ENCODE measurements at places on chromosomes 6 and 20.

- DNase-seq = no peak
Observed at GRCh38 chr6:44333273-44333919, 9.1 kb upstream of the SPATS1 start.

GRCh38 chr20:9485614-9486340, 28.6 kb upstream of the LAMP5 start:
- no peak for DNase-seq

GRCh38 chr6:121794630-121795029, 359.2 kb downstream of the GJA1 start:
- DNase-seq = no peak

GRCh38 chr6:109372130-109372529, 10.1 kb downstream of the CD164 start:
- DNase-seq = no peak

DNA sequence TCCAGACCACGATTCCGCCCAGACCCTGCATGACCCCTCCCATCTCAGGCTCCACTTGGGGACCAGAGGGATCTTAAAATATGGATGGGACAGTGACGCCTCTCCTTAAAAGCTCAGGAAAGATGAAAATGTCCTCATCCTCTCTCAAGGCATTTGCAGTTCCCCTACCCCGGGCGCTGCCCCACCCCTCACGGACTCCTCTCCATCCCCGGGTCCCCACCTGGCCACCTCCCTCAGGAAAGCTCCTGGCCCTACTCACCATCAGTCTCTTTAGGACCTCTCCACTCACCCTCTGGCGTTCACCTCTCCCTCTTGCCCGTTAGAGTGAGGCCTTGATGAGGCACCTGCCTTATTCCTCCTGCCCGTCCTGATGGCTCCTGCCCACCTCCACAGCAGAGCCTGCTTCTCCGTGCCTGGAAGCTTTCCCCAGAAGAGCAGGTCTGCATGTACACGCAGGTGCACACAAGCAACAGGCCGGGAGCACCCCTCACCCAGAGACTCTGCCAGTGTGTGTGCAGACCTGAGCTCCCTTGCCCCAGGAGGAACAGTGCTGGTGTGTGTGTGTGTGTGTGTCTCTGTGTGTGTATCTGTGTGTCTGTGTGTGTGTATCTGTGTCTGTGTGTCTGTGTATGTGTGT, 105.6 kb upstream of the NXT1 start:
- no peak for DNase-seq

- no peak for DNase-seq
Observed at GRCh38 chr6:306641-307061, 14.4 kb downstream of the DUSP22 start.

- DNase-seq = no peak
Observed at GRCh38 chr20:38987777-38988176, 25.6 kb downstream of the DHX35 start.

DNA sequence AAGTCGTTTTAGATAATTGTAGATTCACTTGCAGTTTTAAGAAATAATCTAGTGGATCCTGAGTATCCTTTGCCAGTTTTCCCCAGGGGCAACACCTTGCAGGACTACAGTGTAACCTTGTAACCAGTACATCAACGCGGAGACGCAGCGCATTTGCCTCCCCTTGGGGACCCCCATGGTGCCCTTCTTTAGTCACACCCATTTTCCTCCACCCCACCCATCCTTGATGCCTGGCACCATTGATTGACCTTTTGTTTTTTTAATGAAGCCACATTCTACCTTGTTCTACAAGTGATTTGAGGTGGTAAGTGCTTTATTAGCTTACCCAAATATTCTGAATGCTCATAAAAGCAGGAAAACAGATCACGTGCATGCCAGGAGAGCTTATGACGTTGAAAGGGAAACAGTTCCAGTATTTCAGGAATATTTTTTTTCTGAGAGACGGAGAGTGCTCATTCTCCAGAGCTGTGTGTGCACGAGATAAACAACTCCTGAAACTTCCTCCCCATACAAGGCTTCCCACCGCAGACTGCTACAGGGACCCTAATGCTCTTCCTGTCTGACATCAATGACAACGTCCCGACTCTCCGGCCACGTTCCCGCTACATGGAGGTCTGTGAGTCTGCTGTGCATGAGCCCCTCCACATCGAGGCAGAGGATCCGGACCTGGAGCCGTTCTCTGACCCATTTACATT, 35.7 kb downstream of the CDH26 start:
- no peak for DNase-seq

DNA sequence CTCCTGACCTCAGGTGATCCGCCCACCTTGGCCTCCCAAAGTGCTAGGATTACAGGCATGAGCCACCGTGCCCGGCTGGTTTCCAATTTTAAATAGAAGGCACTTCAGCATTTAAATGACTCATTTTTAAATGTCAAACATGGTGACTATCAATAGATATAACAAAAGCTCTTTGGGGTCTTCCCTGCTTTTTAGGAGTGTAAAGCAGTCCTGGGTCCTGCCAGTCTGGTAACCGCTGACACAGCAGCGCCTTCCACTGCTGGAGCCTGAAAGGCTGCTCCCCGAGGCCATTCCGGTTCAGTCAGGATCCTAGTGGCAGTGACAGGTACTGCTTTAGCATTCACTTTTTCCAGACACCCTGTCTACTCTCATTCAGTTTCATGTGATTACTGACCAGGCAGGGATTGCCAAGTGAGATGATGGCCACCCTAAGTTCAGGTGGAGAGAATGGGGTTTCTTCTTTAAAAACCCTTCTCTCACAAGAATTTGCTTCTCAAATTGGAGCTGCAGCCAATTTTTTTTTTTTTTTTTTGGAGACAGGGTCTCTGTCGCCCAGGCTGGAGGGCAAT, 5.1 kb downstream of the DIDO1 start:
- DNase-seq = peak; percentile 72

DNA sequence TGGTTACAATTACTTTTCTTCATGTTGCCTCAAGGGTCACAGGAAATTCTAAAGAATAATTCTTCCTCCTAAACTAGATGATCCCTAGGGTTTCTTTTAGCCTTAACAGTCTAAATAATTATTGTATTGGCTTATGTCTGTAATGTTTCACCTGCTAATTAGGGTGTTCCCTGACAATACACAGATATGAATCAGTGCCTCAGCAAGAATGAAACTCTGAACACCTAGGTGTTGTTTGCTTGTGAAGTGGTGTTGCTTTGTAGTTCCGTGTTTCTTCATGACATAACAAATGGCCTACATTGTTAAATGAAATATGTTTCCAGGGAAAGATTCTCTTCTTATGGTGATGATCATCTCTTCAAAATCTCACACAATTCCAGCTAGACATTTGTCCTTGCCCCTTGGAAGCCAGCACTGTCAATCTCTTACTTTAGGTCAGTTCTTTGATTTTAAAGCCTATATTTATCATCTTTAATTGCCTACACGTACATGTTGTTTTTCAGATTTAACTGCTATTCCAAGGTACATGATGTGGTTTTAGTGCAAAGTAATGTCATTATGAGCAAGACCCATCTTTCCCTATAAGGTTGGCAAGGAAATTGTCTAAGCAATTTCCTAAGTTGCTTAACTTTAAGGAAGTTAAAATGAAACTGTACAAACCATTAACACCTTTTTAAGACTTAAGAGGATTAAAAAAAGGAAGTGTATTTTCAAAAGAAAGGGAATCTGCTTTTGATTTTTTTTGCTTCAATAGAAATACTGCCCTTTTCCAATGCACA, 111.9 kb downstream of the TBC1D7 start:
- DNase-seq = no peak

- no peak for DNase-seq
Observed at GRCh38 chr6:4608361-4609115, 167.7 kb upstream of the CDYL start.

GRCh38 chr6:128347123-128347522, 173.3 kb downstream of the PTPRK start:
- DNase-seq = no peak

DNA sequence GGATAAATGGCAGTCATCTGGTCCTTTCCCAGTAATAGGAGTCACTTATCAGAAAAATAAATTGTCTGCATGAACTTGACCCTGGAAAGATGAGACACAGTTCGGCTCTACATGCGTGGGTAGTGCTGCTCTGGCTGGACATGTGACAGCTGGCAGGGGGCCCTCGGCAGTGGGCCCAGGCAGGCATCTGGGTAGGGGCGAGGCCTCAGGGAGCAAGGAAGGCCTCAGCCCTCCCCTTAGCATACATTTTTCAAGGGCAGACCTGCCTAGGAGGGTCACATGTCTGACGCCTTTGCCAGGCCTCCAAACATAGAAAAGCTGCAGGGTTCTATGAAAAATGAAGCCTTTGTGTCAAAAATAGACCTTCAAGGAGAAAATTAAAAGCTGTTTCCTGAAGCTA, 12.8 kb upstream of the ILRUN start:
- no peak for DNase-seq

DNA sequence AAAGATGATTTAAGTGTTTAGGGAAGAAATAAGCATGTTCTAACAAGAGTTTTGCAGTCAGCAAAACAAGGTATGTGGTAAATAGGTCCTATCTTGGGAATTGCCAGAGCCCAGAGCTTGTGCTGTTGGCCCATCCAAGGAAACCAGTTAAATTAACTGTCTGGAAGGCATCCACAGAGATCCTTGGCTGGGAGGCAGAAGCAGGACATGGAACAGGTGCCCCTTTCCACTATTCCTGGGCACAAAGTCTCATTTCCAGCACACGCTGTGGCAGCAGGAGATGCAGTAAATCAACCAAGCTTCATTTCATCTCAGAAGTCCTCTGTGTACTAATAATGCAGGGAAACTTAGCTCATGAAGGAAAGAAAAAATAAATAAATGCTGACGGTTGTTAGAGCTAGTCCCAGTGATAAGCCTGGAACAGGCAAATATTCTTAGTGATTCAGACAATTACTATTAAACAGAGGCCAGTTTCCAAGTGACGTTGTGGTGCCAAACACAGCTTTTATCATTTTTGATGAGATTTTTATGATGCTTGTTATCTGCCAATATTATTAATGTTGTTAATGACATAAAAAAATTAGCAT, 39.8 kb upstream of the SNAP25 start:
- no peak for DNase-seq

DNA sequence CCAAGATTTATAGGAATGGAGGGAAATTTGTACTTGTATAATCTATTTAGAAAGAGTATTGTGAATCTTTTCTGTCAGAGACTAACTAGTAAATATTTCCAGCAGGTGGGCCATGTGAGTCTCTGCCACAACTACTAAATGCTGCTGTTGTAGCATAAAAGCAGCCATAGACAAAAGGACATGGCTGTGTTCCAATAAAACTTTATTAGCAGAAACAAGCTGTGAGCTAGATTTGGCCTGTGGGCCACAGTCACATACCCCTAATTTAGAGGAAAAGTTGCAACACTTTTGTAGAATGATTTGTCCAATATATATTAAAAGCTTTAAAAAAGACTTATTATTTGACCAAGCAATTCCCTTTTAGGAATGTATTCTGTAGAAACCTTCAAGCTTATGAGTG, 207.2 kb downstream of the LMBRD1 start:
- DNase-seq = no peak

DNA sequence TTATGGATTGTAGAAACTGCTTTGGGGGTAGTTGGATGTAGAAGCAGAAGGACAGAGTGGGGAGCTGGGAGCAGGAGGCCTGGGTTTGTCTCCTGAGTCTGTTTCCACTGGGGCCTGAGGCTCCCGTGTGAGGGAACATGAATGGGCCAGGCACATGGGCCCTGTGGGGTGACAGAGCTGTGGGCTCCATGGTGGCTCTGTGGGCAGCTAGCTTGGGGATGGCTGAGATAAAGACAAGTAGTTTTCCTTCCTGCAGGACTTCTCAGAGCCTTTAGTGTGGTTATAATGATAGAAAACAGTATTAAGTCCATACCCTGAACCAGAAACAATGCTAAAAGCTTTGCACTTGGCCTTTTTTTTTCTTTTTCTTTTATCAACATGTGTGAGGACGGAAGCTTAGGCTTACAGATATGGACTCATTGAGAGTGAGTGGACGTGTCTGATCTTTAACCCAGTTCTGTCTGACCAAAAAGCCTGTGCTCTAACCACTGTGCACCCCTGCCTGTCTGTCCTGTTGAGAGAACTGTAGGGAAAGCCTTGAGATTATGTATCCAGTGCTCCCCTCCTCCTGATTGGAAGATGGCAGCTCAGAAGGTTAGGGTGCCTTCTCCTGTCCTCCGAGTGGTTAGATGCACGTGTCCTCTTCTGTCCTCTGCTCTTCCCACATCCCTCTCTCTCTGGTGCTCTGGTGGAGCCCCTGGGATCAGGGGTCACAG, 98.3 kb downstream of the CDH26 start:
- peak; percentile 55 for DNase-seq

DNA sequence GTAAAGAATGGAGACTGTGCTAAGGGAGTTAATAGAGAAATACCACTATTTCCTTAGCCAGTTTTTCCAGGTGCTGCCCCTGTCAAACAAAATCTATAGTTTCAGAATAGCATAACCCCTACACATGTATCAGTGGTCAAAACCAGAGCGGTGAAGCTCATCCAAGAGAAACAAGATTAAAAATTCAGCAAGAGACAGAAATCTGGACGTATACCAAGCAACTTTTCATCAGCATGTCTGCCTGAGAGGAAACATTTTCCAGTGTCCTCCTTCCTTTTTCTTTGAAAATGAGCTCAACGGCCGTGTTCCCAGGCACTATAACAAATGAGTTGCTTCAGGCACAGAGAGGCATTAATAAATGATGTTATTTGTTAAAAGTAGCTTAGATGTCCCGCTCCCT, 416.5 kb downstream of the BCKDHB start:
- DNase-seq = no peak

DNA sequence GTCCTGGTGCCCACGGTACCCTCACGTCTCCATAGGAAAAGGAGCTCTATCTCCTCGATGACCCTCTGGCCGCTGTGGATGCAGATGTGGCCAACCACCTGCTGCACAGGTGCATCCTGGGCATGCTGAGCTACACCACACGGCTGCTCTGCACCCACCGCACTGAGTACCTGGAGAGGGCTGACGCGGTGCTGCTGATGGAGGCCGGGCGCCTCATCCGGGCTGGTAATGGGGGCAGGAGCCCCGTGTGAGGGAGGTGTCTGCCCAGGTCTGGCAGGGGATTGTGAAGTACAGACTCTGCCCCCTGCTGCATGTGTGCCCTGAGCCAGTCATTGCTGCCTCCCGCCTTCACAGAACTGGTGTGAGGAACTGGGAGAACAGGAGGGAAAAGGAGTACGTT, 12.4 kb downstream of the DLK2 start:
- no peak for DNase-seq

- DNase-seq = no peak
Observed at GRCh38 chr6:157216570-157216969, 106.7 kb downstream of the TMEM242 start.
